ENCODE measurements at places on chromosomes 3 and 15.

DNA sequence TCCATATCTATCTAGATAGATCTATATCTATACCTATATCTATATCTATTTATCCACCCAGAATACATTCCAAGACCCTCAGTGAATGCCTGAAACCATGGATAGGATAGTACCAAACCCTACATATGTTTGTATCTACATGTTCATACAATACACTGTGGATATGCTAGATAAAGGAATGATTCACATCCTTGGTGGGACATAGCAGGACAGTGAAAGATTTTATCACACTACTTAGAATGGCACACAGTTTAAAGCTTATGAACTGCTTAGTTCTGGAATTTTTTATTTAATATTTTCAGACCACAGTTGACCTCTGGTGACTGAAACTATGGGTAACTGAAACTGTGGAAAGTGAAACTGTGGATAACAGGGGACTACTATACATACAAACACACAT lies 198.8 kb upstream of the TTC14 start:
- no peak for DNase-seq

DNA sequence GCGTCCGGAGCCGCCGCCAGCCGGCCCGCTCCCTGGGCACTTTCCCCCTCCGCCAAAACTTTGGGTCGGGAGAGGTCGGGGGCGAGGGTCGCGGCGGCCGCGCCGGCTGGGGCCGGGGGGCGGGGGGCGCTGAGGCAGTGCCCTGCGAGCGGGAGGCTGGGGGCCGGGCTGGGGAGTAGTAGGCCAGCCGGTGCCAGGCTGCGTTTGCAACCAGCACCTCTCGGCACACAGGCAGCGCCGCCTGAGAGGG lies 452 bp downstream of the BBX start:
- no peak for DNase-seq

GRCh38 chr15:73176598-73176997 lies 124.3 kb downstream of the NEO1 start:
- DNase-seq, result no peak

GRCh38 chr3:47681016-47681415 lies 100.7 kb downstream of the SMARCC1 start:
- no peak for DNase-seq

DNA sequence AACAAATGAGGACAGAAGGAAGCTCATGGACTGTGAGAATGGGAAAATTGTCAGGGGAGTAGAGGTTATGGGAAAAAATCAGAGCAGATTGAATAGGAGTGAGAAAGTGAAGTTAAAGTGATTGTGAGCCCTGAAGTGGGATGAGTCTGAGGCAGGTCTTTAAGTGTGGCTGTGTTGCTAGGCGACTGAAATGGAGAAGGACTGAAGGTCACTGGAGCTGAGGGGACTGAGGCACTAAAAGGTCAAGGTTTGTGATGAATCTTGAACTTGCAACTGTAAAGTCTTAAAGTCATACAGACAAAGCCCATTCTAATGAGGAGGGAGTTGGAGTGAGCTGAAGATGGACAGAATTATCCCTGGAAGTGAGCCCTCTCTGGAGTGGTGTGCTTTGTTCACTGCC lies 518.9 kb downstream of the TUSC7 start:
- no peak for DNase-seq

DNA sequence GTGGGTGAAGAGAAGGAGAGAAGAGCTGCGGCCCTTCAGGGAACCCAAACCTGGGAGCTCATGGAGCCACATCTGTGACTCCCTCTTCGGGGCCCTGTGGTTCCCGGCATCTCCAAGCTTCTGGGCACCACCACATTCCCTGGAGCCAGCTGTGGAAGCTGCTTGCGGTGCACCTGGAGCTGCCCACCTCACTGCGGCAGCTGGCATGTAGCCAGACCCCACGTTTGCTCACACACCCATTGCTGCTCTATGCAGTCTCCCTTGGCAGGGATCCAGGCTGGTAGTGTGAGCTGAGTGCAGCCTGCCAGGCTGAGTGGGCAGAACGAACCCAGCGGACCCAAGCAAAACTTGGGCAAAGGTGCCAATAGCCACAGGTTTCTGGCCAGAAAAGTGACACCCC lies 16.8 kb upstream of the PLA2G4E start:
- peak; percentile 84 for DNase-seq

DNA sequence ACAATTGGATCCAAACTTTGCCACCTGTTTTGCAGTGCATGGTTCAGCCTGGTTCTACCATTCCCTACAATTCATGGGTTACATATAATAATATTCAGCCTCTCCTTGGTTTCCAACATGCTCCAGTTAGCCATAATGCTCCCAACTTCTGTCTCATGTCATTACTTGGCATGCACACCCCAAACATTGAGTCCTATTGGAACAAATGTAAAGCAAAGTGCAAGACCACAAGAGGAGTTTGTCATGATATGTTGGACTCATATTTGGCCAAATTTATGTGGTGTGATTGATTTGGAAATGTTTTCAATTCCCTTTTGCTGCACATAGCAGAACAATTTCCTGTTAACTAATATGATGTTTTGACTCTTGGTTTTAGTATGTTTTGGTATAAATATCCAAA lies 50.2 kb downstream of the KCNAB1 start:
- DNase-seq, result no peak

GRCh38 chr3:73586628-73587027 lies 38.1 kb downstream of the PDZRN3 start:
- DNase-seq, result no peak

- DNase-seq, result peak; percentile 33
These were observed at the start of gene AQP9 for GRCh38 chr15:58138106-58138505. AQP9 (plus strand) TSS chr15:58138381; CDS start chr15:58138566, 185 bp downstream.

DNA sequence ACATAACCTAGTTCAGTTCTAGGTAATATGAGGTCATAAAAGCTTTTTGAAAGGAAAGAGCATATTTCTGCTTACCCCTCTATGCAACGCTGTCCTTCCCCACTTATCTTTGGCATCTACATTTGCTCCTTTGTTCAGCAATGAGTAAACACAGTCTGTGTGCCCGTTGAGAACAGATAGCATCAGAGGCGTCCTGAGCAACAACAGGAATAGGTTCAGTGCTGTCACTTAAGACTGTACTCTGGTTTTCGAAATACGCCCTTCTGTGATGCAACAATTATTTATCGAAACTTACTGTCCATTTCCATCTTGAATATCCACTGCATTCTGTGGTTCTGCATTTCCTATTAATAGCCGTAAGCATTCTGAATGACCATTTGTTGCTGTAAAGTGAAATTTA lies 84.4 kb downstream of the BTD start:
- DNase-seq, result no peak

- DNase-seq, result no peak
These were observed 193.3 kb upstream of the CGNL1 start for GRCh38 chr15:57183041-57183440.

GRCh38 chr3:156536524-156537316 lies 18.2 kb downstream of the SSR3 start:
- peak; percentile 35 for DNase-seq

GRCh38 chr3:104878395-104878794 lies 488.3 kb upstream of the ALCAM start:
- peak; percentile 20 for DNase-seq

- peak; percentile 69 for DNase-seq
These were observed 443.0 kb upstream of the ADAMTS9 start for GRCh38 chr3:65130782-65131181.

DNA sequence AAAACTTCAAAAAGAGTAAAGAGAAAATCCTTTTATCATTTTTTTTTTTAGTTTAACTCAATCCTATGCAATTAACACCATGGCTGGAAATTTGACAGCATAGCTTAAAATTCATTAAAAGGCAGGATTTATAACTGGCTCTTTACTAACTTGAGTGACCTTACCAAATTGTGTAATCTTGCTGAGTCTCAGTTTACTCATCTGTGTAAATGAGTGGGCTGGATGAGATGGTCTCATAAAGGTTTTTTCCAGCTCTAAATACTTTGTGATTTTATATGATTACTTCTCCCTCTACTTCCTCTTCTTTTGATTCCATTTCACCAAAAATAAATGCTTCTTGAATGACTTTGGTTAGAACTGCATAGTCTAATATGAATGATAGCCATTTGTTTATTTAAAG lies 234.9 kb upstream of the SATB1 start:
- DNase-seq, result peak; percentile 2

- no peak for DNase-seq
These were observed 193.9 kb downstream of the NLGN1 start for GRCh38 chr3:173591401-173591800.

DNA sequence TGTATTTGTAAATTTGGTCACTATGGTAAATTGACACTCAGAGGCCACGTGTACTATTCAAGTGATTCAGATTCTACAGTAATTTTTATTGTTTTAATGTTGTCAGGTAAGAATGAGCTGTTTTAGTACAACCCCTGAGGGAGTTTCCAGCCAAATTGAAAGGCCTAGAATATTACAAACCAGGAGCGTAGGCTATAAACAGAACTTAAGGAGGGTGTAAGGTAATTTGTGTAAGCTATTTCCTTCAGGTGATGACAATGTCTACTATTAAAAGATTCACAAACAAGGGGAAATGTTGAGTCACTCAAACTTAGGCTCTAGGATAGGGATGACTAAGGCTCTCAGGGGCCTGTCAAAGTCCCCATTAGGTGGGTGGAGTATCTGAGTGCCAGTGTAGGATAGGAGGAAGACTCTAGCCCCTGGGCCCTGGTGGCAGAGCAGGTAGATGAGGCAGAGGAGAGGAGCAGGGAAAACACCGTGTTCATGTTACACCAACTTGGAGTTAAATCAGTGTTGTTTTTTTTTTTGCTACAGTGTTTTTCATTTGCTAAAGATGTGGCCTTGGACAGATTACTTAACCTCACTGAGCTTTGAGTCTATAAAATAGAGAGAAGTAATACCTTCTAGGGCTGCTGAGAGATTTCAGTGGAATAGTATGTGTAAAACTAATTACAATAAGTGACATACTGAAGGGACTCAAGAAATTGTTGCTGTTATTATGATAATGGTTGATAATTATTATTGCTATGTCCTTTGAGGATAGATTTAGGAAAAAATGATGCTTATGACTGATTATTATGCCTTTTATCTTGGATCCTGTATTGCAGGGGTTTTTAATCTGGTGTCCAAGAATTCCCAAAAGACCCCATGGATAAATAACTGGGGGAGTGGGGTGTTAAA lies 10.3 kb downstream of the TM4SF1 start:
- DNase-seq, result peak; percentile 98

DNA sequence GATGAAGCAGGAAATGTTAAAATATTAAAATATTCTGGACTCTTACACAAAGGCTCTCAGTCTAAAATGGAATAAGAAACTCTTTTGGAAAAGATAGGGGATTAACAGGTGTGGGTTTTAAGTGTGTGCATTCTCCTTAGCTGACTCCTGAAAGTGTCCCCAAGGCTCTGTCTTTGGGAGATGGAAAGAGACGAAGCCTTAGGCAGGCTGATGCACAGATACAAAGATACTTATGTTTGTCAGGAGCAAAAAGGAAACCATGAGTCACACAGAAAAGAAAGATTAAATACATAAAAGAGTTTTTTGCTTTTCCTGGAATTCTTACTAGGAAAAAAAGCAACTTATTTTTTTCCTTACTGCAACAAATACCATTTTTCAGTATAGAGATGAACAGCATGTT lies 23.8 kb upstream of the ABI3BP start:
- peak; percentile 36 for DNase-seq

DNA sequence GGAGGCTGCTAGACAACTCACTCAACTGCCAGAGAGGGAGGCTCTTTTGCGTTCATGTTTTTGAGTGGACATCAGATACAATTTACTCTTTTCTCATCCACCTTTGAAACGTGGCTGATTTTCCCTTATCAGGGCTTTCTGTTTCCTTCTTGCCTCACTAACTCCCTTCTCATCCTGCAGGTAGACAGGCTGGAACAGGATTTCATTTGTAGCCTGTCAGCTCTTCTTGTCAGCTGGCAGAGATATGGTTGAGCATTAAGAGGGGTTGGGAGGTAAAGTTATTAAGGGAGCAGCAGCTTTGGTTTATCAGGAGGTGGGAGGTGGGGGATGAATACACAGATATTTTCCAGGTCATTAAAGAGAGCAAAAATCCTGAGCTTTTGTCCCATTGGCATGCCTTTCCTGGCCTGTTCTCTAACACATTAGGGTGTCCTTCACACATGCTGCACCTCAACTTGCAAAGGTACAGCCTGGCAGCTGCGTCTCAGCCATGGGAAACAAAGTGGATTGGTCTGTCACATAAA lies 73.5 kb downstream of the PPM1L start:
- no peak for DNase-seq

DNA sequence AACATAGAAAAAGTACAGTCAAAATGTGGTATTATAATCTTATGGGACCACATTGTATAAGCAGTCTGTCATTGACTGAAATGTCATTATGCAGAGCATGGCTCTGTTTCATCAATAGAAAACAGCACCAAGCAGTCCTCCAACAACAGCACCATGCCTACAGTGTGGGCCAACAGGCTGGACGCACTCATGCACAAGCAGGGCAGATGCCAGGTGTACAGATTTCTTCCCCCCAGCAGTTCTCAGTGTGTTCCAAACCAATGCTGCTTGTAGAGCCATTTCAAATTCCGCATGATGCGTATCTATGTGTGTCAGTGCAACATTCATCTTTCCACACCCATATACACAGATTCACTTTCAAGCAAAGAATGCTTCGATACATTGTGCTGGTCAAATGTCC lies 253.1 kb downstream of the CHL1 start:
- DNase-seq, result no peak

GRCh38 chr3:13215940-13216546 lies 142.8 kb upstream of the IQSEC1 start:
- peak; percentile 24 for DNase-seq

- DNase-seq, result no peak
These were observed 124.7 kb upstream of the THBS1 start for GRCh38 chr15:39456159-39456558.

DNA sequence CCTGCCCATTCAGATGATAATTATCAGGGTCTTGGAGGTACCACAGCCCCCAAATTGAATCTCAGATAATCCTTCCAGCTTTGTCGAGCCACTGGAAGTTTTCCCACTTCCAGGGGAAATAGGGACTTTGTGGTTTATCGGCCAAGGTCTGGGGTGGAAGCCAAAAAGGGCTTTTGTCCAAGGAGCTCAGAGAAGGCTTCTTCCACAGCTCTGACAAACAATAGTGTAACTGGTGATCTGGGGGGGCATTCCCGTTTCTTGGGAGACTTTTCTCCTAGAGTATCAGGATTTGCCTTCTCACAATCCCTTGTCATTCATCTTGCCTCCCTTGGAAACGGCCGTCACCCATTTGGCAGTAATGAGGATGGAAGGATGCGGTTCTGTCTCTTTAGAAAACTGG lies 18.4 kb downstream of the SRGAP3 start:
- no peak for DNase-seq

GRCh38 chr3:185488465-185488864 lies 10.4 kb downstream of the TMEM41A start:
- no peak for DNase-seq

GRCh38 chr3:190425833-190426232 lies 23.9 kb downstream of the TMEM207 start:
- DNase-seq, result no peak

- no peak for DNase-seq
These were observed 19.7 kb downstream of the DENND6A start for GRCh38 chr3:57673156-57673555.

DNA sequence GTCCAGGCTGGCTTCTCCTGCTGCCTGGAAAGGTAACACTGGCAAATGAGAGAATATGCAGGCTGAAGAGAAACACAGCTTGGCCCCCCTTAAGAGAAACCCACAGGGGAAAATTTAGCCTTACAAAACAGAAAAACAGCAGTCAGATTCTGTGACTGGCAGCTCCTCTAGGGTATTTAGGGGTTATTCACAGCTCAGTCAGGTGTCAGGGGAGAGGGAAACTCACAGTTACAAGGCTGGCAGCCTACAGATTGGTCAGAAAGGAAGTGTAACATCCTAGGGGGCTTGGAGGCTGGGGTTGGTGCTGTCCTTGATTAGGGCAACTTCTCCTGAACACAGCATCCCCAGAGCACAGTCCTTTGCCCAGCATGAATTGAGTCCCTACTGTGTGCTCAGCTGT lies 81.4 kb downstream of the SEMA5B start:
- DNase-seq, result no peak

GRCh38 chr3:84555629-84556028 lies 403.2 kb upstream of the CADM2 start:
- DNase-seq, result no peak
